ENCODE measurements at places on chromosomes 6 and 20.
A peak's percentile ranks its signal among the peaks of the same experiment; 100 is the strongest.

GRCh38 chr20:35702824-35703695, 3.9 kb downstream of the ROMO1 start:
- no peak for DNase-seq

DNA sequence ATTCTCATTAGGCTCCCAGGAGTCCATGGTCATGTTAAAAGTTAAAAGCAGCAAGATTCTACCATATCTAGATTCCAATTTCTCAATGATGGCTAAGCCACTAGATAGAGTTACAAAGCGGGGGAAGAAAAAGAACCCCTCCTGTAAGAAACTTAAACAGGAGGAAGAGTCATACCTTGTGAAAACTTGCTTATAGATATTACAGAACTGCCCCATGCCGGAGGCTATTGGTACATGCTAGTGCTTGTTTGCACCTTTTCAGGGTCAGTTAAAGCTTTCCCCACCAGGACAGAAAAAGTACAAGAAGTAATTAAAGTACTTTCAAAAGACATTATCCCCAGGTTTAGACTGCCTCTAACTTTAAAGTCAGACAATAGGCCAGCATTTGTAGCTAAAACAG, 15.5 kb upstream of the GSTA3 start:
- DNase-seq = no peak

DNA sequence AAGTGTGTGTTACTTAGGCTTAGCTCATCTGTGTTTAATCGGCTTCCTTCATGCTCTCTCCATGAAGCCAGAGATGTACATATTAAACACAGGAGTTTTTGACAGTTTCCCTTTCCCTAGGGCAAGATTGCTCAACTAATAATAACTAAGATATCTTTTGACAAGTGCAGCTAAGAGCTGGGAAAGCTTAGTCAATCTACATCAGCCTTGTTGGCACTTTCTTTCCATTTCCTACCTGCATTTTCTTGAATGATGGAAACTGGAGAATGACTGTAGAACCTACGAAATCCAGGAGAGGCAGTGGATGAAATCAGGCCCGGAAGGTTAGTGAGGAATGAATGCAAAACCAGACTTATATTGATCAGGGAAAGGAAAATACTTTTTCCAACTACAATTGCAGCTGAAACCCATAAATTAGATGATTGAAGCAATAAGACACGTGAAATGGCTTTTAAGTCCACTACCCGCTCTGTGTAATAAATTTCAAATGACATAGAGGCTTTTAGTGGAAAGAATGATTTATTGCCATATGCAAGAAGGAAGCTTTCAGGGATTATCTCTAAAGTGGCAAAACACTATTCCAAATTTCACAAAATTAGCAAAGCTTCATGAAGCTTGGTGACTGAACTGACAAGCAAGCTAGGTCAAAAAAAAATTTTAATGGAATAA, 237.2 kb upstream of the ID4 start:
- no peak for DNase-seq

- peak; percentile 27 for DNase-seq
These were observed 938 bp downstream of the WRNIP1 start for GRCh38 chr6:2765896-2766766.

DNA sequence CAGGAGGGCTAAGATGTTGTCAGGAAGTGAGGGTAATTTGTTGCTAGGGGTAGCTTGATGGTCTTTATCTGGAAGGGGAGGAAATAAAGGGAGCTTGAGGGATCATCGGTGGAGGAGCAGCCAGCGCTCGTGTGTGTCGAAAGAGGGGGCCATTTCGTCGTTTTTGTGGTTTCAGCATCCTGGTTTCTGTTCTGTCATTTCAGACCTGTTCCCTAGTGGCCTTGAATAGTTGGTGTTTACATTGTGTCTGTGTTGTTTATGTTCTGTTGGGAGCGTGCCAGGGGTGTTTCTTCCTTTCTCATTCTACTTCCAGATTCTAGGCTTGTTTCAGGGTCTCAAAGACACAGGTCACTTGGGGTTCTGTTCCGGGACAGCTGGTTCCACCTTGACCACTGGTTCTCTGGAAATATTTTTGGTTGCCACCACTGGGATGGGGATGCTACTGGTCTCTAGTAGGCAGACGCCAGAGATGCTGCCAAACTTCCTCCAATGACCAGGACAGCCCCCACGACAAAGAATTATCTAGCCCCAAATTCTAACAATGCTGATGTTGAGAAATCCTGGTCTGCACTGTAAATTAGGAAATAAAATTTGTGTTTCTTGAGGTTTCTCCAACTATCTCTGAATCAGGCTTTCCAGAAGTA, 113.9 kb upstream of the NAA20 start:
- no peak for DNase-seq

- no peak for DNase-seq
These were observed 619.0 kb downstream of the PHF3 start for GRCh38 chr6:64254558-64254957.

- no peak for DNase-seq
These were observed 151.1 kb upstream of the B3GAT2 start for GRCh38 chr6:71107911-71108420.

DNA sequence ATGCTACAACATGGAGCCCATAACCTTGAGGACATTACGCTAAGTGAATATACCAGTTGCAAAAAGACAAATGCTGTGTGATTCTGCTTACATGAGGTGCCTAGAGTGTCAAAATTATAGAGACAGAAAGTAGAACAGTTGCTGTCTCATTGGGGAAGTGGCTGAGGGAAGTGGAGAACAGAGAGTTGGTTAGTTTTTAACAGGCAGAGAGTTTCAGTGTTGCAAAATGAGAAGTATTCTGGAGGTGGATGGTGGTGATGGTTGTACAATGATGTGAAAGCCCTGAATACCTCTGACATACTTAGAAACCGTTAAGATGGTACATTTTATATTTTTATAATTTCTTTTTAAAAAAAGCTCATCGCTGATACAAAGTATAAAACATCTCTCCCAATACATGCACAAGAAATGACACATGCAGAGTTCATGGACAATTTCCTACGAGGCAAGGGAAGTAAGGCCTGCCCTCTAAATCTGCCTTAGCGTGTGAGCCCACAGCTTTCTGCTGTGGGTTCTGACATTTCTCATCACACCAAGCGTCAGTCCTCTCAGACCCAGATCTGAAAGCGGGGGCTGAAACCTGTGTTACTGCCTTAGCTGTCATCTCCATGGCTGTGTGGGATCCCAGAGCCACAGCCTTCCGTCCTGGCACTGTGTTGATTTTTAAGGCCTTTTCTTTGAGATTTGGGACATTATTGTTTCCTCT, 126.0 kb downstream of the RNASET2 start:
- no peak for DNase-seq

- DNase-seq = peak; percentile 30
These were observed 40.9 kb upstream of the CDH22 start for GRCh38 chr20:46349035-46349741.

- DNase-seq = no peak
These were observed 85.9 kb downstream of the JARID2 start for GRCh38 chr6:15331629-15332251.

- DNase-seq = no peak
These were observed 99.0 kb downstream of the FIG4 start for GRCh38 chr6:109790131-109790530.

- DNase-seq = no peak
These were observed 193.7 kb downstream of the GJA10 start for GRCh38 chr6:90088009-90088408.

GRCh38 chr6:41732591-41733359, 2.6 kb downstream of the TFEB start:
- peak; percentile 38 for DNase-seq

GRCh38 chr6:82057846-82058554, 189.5 kb downstream of the IBTK start:
- no peak for DNase-seq

DNA sequence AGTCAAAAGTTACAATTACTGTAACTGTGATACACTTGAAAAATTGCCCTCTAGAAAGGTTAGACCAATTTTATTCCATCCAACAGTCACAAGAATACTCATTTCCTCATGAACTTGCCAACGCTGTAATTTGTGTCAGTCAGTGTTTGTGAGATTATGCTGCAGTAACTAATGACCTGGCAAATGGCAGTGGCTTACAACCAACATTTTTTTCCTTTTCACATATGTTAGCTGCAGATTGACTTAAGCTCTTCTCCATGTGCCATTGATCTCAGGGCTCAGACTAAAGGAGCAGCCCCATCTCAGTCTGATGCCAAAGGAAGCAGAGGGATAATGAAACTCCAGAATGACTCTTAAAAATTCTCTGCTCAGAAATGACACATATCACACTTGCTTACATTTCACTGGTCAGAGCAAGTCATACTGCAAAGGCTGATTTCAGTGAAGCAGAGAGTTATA, 92.3 kb upstream of the ELOVL5 start:
- DNase-seq = no peak

DNA sequence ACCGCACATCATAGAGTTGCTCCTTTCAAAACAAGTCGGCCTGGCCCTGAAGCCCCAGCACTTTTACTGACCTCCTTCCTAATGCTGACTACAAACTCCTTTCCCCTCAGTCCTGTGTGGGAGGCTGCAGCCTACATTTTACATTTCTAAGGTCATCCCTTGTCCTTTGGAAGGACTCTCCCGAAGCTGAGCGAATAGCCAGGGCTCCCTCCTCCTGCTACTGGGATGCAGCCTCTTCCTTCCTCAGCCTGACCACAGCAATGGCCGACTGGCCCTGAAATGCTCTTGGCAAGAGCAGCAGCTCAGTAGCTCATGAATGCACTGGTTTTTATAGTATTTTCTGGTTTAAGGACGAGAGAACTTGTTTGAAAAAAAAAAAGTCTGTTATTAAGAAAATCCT, 679 bp downstream of the ADGRF5 start:
- no peak for DNase-seq

- no peak for DNase-seq
These were observed 48.2 kb upstream of the TLDC2 start for GRCh38 chr20:36827541-36828279.

DNA sequence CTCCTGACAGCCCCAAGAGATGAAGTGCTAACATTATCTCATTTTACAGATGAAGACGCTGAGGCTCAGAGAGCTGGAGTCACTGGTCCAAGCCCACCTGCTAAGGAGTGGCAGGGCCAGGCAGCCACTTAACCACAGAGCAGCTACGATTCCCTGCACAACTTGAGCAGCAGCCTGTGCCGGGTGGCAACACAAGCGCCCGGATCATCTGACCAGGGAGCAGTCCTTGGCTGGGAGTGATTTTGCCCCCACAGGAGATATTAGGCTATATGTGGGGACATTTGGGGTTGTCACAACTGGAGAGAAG, 93.2 kb upstream of the PTPN1 start:
- DNase-seq = no peak

GRCh38 chr20:44714102-44714700, 968 bp upstream of the CCN5 start:
- no peak for DNase-seq

- DNase-seq = no peak
These were observed 288.3 kb downstream of the NRN1 start for GRCh38 chr6:5718231-5718947.

GRCh38 chr6:139540276-139540675, 165.8 kb upstream of the CITED2 start:
- peak; percentile 19 for DNase-seq

Data from stimulated activated CD8-positive, alpha-beta memory T cell treated with anti-CD3 and anti-CD28 coated beads, Interleukin-2, amount 100 ng/mL, for 48 hours (primary cell).